T-cell (primary cell): ENCODE measurements at places on chromosomes 12 and 14.
A peak's percentile ranks its signal among the peaks of the same experiment; 100 is the strongest.

- no peak for DNase-seq
Observed at GRCh38 chr14:65502676-65503124, 90.2 kb downstream of the FUT8 start.

GRCh38 chr12:2068653-2069052 is 15.9 kb downstream of the CACNA1C start:
- DNase-seq = no peak

- DNase-seq = peak; percentile 77
Observed at GRCh38 chr12:46383654-46384450, 11.3 kb upstream of the SLC38A2 start.

DNA sequence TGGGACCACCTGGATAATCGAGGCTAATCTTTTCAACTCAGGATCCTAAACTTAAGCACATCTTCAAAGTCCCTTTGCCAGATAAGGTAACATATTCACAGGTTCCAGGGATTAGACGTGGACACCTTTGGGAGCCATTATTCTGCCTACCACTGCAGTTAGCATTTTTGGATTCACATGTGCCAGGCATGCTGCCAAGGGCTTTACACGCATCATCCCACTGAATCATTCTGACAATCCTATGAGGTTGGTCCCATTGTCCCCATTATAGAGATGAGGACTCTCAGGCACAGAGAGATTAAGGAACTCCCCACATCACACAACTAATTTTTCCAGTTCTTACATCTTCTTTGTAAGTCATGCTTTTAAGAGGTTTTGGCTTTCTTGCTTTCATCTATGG is 34.5 kb downstream of the RTN1 start:
- DNase-seq = no peak

GRCh38 chr12:18171571-18171970 is 81.6 kb upstream of the RERGL start:
- DNase-seq = no peak

DNA sequence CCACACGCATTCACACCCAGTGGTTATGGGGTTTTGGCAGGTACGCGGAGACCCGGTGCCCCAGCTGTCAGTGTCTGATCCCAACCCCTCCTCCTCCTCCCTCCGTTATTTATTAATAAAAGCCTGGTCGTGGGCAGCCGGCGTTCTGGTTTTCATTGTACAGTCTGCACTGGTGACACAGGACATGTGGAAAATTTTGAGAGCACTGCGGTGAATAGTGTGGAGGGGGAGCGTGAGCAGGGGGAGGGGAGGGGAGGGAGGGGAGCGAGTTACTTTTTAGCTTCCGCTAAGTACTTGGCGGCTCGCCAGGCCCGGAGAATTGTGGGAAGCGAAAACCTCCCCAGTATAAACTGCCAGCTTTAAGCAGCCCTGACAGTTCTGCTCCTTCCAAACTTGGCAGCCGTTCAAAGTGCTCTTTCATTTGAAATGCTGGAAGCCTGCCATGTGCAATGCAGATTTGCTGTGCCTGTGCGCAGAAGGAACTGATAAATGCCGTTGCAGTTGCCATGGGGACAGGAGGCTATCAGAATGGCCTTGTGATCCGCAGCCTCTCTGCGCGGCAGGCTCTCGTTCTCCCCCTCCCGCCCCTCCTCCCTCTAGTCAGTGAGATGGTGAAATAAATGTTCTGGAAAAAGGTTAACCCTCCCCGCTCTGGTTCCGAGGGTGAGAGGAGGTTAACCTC is 11.7 kb upstream of the IRF2BPL start:
- DNase-seq = peak; percentile 99

DNA sequence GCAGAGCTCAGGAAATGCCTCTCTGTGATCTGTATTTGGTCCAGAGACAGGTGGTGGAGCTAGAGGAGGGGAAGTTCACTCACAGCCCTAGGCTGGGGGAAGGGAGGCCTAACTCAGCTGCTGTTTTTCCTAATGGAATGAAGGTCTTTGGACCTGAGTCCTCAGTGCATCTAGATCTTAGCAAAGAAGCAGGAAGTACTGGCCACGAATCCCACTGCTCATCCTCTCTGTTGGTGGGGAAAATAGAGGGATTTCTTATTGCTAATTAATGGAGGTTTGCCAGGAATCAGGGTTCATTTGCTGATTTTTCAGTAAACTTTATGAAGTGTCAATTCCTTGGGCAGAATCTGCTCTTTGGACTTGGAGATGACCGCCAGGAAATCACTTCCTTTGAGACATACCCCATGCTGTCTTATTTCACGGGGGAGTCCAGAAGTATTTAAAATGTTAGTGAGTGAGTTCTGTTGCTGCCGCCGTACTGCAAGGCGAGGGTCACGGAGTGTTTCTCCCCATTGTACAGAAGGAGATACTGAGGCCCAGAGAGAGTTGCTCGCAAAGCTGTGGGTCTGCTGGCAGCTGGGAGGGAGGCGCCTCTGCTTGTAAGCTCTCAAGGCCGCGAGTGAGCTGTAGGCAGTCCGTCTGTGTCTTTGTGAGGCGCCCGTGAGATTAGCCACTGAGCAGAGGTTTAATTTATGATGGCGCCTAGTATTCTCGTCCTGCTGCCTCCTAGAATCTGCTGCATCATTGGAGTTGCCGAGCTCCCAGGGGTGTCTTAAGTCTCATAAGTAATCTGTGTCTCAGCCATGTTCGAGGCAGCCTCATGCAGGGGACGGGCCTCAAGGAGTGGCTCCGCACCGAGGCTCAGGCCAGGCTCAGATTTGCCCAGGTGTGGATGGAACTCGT is 88.2 kb downstream of the TSPAN9 start:
- no peak for DNase-seq

- no peak for DNase-seq
Observed at GRCh38 chr12:124709722-124710687, 142.6 kb upstream of the NCOR2 start.

DNA sequence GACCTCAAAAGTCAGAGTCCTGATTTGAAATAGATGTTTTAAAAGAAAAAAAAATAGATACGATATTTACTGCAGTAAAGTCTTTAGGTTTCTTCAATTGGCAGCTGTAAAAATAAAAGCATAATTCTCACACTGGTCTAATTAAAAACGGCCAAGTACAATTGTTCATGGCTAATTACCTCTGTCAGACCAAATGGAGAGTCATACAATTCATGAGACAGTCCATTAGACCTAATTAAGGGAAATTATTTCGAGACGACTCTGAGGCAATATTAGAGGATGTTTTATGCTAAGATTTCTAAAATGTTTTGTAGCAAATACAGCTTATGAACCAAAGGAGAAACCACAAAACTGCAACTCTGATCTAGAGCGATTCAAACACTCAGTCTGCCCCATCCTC is 131.3 kb downstream of the PHLDA1 start:
- DNase-seq = no peak

GRCh38 chr12:102848832-102849231 is 68.2 kb downstream of the PAH start:
- DNase-seq = no peak
